ENCODE measurements at places on chromosomes 3 and 15.

- DNase-seq, result no peak
Observed at GRCh38 chr3:44970926-44971490, 5.0 kb downstream of the ZDHHC3 start.

DNA sequence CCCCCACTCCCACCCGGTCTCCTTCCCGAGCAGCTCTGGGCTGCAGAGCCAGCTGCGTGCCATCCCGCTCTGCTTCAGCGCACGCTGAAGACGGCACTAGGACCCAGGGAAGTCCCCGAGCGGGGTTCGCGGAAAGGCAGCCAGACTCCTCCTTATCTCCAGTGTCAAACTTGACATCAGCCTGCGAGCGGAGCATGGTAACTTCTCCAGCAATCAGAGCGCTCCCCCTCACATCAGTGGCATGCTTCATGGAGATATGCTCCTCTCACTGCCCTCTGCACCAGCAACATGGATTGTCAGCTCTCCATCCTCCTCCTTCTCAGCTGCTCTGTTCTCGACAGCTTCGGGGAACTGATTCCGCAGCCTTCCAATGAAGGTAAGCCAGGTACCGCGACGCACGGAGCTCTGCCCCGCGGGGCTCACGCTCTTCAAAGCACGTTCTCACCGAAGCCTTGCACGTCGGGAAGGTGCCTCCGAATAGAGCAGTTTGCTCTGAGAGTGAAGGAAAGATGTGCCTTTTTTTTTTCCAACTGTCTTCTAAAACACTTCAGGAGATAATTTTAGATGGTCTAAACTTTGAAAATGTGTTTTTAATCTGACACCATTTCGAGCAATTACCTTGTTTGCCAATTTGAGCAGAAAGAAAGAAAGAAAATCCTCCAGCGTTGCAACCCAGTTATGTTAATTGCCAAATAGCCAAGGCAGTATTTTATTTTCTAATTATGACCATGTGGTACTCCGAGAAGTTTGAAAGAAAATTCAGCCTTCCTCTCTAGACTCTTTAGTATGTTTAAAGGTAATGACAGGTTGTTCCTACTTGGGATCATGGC is at the start of gene EPHA3:
EPHA3 (plus strand) TSS at position 161 of the 830 bp plus-strand sequence; CDS start at position 289, 128 bp downstream.
- peak; percentile 46 for DNase-seq

GRCh38 chr15:69857250-69857649 is 240.5 kb downstream of the TLE3 start:
- no peak for DNase-seq

- DNase-seq, result no peak
Observed at GRCh38 chr3:193882091-193882490, 253.9 kb upstream of the HES1 start.

- DNase-seq, result no peak
Observed at GRCh38 chr3:164306042-164306441, 772.3 kb downstream of the SI start.

DNA sequence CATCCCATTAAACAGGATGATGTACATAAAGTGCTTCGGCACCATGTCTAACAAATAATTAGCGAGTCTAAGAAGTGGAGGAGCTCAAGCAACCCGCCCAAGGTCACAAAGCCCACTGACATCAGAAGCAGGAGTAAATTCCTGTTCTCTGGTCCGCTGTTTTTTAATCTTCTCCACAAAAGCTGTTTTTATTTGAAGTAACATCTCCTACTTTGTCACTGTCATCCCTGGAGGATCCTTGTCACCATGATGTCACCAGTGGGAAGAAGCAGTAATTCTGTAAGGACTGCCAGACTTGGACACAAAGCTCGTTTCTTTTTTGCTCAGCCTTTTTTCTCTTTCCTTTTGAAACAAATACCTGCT is 216.2 kb downstream of the STT3B start:
- no peak for DNase-seq

GRCh38 chr3:63585927-63586326 is 66.5 kb upstream of the SNTN start:
- no peak for DNase-seq

GRCh38 chr15:95995375-95996168 is 334.9 kb upstream of the NR2F2 start:
- no peak for DNase-seq

GRCh38 chr3:150278843-150279381 is 129.2 kb upstream of the TSC22D2 start:
- no peak for DNase-seq

DNA sequence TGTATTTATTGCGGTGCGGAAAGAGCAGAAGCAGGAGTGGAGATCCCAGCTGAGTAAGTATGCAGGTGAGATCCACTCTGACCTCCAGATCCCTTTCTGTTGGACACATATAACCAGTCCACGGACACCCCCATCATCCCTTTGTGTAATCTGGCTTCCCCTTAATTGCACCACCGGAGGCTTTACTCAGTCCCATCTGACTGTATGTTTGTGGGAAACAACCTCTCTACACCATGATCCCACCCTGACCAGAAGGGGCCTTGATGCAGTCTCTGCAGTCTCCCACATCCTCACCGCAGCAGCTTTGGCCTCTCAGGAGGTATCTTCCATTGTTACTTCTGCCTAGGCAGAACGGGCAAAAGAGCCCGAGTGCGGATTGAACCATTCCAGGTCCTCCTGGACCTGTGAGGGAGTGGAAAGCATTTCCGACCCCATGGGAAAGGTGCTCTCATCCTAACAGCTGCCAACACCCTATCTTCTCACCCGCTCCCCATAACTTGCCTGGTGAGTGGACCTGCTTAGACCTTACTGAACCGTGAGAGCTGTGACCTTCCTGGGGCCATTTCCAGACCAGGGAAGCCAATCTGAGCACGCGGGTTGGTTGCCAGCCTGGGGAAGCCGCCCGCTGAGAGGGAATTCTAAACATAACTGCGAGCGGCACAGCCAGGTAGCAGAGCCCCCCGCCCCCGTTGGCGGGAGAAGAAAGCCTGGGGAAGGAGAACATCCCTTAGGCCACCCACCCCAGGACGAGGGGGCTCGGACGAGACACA is 1.1 kb downstream of the SLCO2A1 start:
- DNase-seq, result no peak

DNA sequence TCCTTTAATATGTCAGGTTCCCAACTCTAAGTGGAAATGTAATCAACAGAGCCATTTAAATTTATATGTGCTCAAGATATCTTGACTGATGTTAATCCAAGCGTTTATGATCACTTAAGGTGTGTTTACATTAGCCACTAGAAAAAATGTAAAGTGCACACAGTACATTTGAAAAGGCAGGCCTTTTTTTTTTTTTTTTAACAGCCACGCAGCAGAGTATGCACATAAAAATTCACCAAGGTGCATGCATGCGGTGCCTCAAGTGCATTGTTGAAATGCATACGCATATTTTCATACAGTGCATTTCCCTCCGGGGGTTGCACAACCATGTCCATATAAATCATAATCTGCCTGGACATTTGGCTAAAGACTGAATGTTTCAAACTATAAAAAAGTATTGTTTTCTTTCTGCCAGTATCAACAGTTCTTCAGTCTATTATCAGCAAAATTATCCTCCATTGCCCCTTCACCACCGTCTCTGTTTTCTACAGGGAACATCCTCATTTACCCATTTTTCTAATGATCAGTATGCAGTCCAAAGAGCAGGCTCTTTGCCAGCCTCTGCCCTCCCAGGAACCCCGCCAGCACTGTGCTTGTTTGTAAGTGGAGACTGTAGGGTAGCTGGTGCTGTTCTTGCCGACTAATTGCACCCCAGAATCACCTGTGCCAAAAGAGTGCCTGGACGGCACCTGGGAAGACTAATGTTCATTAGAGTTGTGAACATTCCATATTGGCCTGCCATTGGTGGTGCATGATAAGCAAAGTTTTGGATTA is 611.2 kb upstream of the CFAP20DC start:
- no peak for DNase-seq

- no peak for DNase-seq
Observed at GRCh38 chr3:31004025-31004678, 109.7 kb upstream of the GADL1 start.

GRCh38 chr3:53169832-53170324 is 8.9 kb downstream of the PRKCD start:
- no peak for DNase-seq

DNA sequence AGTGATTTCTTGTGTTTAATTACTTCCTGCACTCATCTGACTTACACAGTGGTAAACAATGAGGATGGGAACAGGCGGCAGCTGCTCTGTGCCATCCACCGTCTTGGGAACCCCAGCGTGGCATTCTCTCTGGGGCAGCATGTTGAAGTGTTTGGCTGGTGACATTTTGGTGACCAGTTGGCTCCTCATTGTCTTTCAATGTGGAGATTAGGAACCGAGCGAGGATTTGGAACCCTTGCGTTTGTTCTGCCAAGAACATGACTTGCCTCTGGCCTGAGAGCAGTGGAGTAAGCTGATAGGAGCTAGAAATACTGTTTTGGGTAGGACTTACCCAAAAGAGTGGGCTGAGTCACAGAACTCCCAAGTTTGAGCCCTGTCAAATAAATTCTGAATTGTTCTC is 88.8 kb downstream of the IGF1R start:
- no peak for DNase-seq

- DNase-seq, result no peak
Observed at GRCh38 chr3:180747805-180748361, 68.6 kb upstream of the CCDC39 start.

- DNase-seq, result peak; percentile 60
Observed at GRCh38 chr3:125141596-125142419, 70.7 kb downstream of the SLC12A8 start.

- DNase-seq, result no peak
Observed at GRCh38 chr3:155106119-155106518, 26.0 kb downstream of the MME start.

DNA sequence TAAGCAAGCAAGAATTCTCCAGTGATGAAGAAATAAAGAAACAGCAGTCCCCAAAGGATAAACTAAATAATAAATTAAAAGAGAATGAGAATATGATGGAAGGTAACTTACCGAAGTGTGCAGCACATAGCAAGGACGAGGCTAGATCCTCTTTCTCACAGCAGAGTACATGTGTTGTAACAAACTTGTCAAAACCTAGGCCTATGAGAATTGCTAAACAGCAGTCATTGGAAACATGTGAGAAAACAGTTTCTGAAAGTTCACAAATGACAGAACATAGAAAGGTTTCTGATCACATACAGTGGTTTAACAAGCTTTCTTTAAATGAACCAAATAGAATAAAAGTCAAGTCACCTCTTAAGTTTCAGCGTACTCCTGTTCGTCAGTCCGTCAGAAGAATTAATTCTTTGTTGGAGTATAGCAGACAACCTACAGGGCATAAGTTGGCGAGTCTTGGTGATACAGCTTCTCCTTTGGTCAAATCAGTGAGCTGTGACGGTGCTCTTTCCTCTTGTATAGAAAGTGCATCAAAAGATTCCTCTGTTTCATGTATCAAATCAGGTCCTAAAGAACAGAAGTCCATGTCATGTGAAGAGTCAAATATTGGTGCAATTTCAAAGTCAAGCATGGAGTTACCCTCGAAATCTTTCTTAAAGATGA is 4.5 kb upstream of the SCG5 start:
- no peak for DNase-seq

GRCh38 chr3:128482666-128483656 is 10.0 kb downstream of the GATA2 start:
- no peak for DNase-seq

DNA sequence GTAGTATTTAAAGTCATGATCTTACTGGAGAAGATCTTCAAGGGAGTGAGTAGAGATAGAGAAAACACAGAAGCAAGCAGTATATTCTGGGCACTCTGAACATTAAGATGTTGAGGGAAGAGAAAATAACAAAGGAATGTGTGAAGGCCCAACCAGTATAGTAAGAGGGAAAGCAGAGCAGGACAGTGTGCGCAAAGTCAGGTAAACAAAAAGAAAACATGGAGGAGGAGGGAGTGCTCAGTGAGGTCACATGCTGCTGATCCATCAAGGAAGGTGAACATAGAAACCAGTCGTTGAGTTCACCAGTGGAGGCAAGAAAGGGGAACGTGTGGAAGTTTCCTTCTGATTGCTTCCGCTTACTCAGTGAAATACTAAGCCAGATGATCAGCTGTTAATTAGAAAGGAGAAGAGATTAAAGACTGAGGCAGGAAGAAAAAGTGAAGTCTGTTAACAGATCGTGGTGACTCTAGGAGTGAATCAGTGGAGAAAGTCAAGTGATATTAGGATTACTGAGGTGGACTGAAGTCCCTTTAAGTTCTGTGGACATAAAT is 47.2 kb downstream of the OPA1 start:
- DNase-seq, result no peak

DNA sequence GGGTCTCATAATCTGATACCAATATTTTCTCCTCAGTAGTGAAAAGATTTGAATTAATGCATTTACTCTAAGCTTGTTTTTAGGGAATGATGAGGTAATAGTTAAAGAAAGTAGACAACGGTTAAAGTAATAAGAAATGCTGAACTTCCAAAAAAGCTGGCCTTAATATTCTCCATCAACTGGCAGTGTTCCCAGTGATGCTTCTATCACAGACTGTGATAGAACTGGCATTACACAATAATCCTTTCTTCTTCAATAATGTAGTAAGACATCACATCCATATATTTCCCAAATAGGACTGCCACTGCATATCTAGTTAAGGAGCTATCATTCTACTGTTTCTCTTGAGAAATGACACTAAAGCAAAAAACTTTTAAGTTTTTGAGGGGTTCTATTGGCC is 188.7 kb downstream of the IL5RA start:
- no peak for DNase-seq

GRCh38 chr3:100044369-100044768 is 69.9 kb downstream of the FILIP1L start:
- DNase-seq, result no peak

- no peak for DNase-seq
Observed at GRCh38 chr15:74937272-74937589, 642 bp downstream of the COX5A start.
